Fibroblast of skin of left quadriceps (primary cell): ENCODE measurements at places on chromosomes 16 and 17.

- peak; percentile 28 for DNase-seq
These were observed 80.0 kb downstream of the USP32 start for GRCh38 chr17:60311936-60312335.

GRCh38 chr17:74797824-74798223 lies 21.7 kb upstream of the NAT9 start:
- DNase-seq, result no peak

DNA sequence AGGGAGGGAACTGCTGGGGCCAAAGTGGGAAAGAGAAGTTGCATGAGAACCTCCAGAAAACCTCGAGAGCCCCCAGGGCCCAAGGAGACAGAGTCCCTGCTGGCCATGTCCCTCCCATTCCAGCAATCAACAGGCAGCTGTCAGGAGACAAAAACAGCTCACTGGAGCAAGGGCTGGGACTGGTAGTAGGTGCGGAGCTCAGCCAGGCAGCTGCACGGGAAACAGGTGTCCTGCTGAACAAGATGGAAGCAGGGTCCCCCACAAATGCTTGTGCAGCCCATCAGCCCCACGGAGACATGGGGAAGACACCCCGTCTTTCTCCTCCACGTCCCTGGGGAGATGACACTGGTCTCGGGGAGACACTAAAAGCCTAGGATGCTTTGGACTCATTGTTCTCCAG lies 34.5 kb downstream of the SDK2 start:
- no peak for DNase-seq

GRCh38 chr16:78695391-78695790 lies 595.9 kb downstream of the WWOX start:
- DNase-seq, result no peak
